ENCODE measurements at places on chromosomes 5 and 9.

DNA sequence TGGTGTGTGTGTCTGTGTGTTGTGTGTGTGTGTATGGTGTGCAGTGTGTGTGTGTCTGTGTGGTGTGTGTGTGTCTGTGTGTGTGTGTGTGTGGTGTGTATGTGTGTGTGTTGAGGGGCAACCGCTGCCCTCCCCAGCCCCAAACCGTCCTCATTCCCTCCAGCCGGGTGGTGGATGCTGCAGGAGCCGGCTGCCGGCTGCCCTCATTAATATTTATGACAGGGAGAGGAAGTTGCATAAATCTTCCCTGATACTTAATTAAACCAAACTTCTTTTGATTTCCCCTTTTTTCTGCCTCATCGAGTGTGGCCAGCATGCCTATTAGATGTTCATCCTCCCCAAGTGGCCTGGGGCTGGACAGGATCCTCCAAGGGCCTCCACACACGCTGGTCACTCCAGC is 121.4 kb upstream of the MVB12B start:
- no peak for DNase-seq

DNA sequence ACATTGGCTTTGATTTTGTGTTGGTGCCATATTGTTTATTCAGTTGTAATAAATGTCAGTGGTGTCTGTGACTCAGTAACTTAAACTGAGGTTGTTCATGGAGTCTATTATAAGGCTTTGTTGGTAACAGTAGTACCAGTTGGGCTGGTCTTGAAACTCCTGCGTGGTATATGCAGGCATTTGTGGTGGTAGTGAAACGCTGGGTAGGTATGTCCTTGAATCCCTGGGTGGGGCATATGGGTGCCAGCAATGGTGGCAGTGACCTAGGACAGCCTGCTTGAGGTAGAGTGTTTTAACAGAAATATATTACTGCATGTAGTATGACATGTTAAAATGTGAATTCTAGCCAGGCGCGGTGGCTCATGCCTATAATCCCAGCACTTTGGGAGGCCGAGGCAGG is 1058.5 kb upstream of the SEMA6A start:
- DNase-seq: no peak

DNA sequence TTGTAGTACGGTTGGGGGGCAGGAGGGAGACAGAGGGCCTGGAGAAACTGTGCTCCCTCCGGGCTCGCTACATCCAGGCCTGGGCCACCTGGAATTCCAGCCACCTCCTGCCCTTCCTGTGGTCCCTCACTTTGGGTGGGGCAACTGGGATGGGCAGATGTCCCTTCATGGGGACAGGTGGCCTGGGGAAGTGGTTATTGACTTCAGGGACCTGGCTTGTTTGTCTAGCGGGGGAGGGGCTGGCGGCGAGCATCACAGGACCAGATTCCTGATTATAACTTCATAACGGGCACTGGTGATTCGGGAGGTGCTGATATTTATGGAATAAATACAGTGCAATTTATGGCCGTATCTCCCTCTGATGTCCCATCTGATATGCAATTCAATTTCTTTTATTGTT is 20.1 kb upstream of the LAMC3 start:
- no peak for DNase-seq

DNA sequence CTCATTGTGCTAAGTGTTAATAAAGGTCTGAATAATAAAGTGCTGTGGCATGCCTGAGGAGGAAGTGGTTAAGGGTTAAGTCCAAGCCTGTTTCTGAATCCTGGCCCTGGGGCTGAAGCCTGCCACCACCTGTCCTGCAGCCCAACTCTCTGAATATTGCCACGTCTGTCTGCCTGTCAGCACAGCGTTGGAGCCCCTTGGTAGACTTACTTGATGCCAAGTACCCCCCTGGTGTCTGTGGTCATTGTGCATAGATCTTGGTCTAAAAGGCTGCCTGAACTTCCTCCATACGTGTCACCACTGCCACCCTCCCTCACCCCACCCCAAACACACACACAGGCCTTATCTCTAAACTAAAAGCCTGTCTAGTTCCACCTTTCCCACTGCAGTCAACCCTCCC is 35.4 kb upstream of the SLC2A8 start:
- peak; percentile 28 for DNase-seq

- DNase-seq: no peak
Observed at GRCh38 chr9:120443489-120443888, 136.5 kb downstream of the CDK5RAP2 start.

DNA sequence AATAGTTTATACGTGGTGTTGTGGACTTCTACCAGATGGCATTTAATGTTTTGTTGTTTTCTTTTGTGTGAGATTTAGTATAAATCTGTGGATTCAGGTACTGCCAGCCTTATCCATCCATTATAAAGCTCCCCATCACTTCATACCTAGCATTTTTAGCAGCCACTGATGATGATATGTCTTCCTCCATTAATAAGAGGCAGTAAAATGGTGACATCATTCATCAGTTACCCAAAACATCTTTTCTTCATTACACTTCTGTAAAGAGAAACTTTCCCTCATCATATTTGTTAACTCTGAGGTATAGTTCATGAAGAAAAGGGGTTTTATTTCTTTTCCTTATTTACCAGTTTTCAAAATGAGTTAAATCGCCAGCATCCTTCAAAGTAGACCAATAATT is 19.4 kb downstream of the CHD1 start:
- no peak for DNase-seq

DNA sequence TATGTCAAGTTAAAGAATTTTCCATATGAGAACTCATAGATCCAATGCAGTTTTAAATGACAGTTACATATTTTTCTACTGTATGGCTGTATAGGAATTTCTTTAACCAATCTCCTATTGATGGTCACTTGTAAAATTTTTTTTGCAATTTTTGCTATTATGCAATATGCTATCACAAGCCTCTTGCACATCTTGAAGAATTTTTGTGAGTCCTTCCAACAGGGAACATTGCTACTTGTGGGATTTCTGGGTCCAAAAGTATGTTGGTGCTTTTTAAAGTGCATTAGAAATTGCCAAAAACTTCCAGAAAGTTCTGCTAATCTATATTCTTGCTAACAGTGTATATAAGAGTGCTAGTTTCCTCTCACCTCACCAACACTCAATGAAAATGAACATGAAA is 65.1 kb downstream of the NPR3 start:
- no peak for DNase-seq

GRCh38 chr9:69976152-69976551 is 67.5 kb upstream of the MAMDC2 start:
- DNase-seq: no peak

- no peak for DNase-seq
Observed at GRCh38 chr5:102903074-102903871, 148.2 kb downstream of the PAM start.

DNA sequence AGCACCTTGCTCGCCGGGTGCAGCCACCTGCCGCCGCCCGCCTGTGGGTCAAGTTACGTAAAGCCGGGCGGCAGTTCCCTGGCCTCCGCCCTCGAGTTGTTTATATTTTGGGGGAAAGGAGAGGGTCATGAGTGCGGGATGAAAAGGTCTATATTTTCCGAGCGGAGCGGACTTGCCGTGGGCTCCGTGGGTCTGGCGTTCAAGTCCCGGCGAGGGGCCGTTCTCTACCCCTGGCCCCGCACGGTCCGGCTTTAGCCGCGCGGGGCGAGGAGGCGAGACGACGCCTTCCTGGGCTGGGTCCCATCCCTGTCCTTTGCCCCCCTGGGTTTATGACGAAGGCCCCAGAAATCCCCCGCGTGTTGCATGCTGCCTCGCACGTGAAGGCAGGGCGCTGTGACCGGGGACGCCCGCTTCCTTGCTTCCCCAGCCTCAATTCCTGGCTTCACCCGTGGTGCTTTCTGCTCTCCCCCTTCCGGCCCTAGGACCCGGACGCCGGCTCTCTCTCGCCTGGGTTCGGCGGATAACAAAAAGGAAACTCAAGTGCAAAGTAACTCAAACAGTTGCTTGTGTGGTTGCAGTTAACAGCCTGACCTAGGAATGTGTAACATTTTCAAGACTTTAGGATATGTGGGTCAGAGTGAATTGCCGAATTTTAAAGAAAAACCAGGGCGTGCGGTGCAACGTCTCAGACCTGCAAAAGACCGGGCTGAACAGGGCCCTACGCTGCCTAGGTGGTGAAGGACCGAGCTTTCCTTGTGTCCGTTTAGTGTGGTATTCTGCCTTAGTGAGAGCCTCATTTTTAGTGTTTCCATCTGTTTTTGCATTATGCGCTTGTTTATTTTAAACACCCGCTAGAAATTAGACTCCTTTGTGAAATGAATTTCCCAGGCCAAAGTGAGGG is 810 bp downstream of the VPS13A start:
- DNase-seq: peak; percentile 66
